ENCODE measurements at places on chromosomes 5 and 9. TPM values are rescaled to one million over a fixed set of nuclear protein-coding genes. Genes with fewer than 3 reads are reported as not detected.

ZNF883 gene
- 18.9 TPM for total RNA-seq

ADAMTS2 gene
- total RNA-seq = 68.9 TPM

BAAT gene
- 0.22 TPM for total RNA-seq

SMIM33 gene
- total RNA-seq = not detected

IFNK gene
- not detected for total RNA-seq
